Ascending aorta (tissue), 2 donors: ENCODE measurements at places on chromosomes 3 and 15.

DNA sequence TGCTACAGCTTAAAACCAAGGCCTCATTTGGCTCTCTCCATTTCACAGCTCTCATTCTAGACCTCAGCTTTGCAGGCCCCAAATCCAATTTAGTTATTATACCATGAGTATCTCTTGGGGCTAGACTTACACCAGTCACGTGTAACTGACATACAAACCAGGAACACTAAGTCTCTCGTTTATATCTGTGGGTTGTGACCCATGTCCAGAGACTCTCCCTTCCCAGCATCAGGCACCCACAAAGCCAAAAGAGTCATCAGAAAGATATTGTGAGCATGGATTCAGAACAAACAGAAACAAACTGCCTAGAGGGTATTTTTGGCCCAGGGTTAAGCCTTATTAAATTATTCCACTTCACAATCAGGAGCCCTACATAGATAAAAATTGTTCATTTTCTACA lies 5.6 kb upstream of the CCDC13 start:
- H3K27ac ChIP-seq: peak overlapping the region; percentile 64
- no peak for DNase-seq
- peaks cover 3% of the 10 kb centered on the region for H3K4me1 ChIP-seq
- H3K36me3 ChIP-seq: no peaks in the 10 kb centered on the region
- H3K27me3 ChIP-seq: no peaks in the 10 kb centered on the region
- no peak overlapping the region for H3K4me3 ChIP-seq

DNA sequence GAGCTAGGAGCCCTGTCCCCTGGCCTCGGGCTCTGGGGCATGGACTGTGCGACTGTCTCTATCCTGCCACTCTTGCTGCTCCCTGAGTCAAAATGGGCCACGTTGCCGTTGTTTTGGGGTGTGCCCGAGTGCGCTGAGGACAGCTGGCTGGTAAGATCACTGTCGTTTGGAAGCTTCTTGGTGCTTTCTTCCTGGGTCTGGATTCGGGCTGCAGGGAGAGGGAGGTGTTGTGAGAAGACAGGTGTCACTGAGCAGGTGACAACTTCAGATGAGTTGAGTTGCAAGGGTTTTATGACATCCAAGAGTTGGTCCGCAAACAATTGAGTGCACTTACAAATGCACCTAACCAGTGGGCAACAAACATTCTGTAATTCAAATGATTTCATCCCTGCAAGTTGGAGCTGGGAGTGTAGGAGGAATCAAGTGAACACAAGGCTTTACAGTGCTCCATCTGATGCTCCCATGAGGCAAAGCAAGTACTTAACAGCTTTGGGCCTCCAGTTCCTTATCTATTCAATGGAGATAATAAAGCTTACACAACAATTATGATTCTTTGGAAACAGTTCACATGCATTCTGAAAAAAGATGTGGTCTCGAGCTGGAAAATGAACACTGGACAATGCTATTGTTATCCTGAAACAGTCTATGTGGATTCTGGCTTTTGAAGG lies 11.0 kb upstream of the STARD5 start:
- no peaks in the 10 kb centered on the region for H3K27me3 ChIP-seq
- no peak overlapping the region for H3K27ac ChIP-seq
- H3K36me3 ChIP-seq: no peaks in the 10 kb centered on the region

DNA sequence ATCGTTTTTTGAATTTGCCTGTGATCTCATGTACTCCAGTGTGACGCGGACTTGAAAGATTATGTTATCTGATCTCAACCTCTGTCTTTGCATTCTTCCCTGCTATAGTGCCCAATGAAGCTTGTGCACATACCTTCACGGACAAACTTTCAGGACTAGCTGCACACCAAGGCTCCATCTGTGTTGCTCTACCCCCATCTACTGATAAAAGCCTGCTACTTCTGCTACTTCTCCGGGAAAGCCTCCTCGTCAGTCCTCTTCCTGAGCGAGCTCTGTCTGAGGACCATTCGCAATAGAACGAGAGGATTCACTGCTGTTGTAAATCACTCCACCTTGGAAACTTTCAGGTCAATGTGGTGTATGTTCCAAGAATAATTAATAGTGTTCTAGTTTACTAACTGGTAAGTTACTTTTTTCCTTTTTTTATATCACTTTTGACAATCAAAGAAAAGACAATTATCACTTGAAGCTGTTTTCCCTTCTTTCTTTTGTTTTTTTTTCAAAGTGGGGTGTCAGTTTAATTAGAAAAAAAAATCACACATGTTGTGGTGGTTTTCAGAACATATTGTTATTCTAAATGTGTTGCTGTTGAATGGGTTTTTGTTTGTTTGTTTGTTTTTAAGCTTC lies 217.6 kb downstream of the ARRDC4 start:
- no peaks in the 10 kb centered on the region for H3K36me3 ChIP-seq
- no peak overlapping the region for H3K4me3 ChIP-seq
- H3K4me1 ChIP-seq: no peaks in the 10 kb centered on the region
- H3K27ac ChIP-seq: no peak overlapping the region

GRCh38 chr3:175511219-175511785 lies 652.2 kb downstream of the NAALADL2 start:
- no peaks in the 10 kb centered on the region for H3K4me1 ChIP-seq
- H3K36me3 ChIP-seq: no peaks in the 10 kb centered on the region
- H3K27me3 ChIP-seq: no peaks in the 10 kb centered on the region
- no peak overlapping the region for H3K4me3 ChIP-seq
- H3K27ac ChIP-seq: no peak overlapping the region

DNA sequence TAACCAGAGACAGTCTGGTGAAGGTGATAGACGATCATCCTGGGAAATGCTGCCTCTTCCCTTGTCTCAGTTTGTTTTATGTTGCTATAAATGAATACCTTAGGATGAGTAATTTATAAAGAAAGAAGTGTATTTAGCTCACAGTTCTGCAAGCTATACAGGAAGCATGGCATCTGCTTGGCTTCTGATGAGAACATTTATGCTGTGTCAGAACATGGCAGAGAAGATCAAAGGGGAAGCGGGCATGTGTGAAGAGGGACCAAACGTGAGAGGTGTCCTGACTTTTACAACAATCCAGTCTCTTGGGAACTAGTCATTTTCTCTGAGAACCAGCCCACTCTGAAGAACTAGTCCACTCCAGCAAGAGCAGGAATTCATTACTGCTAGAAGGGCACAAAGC lies 9.6 kb downstream of the CMC1 start:
- H3K27me3 ChIP-seq: no peaks in the 10 kb centered on the region
- no peak overlapping the region for H3K4me3 ChIP-seq
- H3K27ac ChIP-seq: no peak overlapping the region
- no peaks in the 10 kb centered on the region for H3K36me3 ChIP-seq

DNA sequence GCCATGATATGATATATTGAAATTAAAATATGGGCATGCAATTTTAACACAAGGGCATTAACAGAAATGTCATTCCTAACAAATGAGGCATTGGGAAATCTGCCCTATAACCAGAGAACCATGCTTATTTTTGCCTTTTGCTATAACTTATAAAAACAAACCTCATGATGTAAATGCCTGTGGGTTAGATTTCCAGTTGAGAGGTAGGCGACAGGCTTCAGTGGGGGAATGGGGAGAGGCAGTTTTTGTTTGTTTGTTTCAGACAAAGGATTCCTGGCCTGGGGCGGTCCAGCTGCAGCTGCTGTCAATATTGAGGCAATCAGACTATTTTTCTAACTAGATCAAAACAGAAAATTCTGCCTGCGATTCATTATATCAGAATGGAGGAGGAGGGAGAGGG lies 490.4 kb upstream of the CFAP20DC start:
- no peaks in the 10 kb centered on the region for H3K36me3 ChIP-seq
- H3K4me1 ChIP-seq: no peaks in the 10 kb centered on the region
- H3K27ac ChIP-seq: no peak overlapping the region

GRCh38 chr3:150079029-150079739 lies 108.5 kb upstream of the PFN2 start:
- no peaks in the 10 kb centered on the region for H3K27me3 ChIP-seq
- H3K4me1 ChIP-seq: peaks cover 5% of the 10 kb centered on the region
- no peak overlapping the region for H3K4me3 ChIP-seq
- H3K36me3 ChIP-seq: no peaks in the 10 kb centered on the region

GRCh38 chr3:72446218-72447058 lies 401.8 kb downstream of the SHQ1 start:
- H3K4me1 ChIP-seq: peaks cover 14% of the 10 kb centered on the region
- H3K36me3 ChIP-seq: no peaks in the 10 kb centered on the region
- H3K27ac ChIP-seq: peak within 1 kb of the TSS; percentile 88
- H3K4me3 ChIP-seq: peak within 1 kb of the TSS; percentile 67
- H3K27me3 ChIP-seq: no peaks in the 10 kb centered on the region
- no peak for DNase-seq

- no peaks in the 10 kb centered on the region for H3K4me1 ChIP-seq
- no peaks in the 10 kb centered on the region for H3K27me3 ChIP-seq
- peak within 1 kb of the TSS; percentile 69 for H3K4me3 ChIP-seq
- H3K27ac ChIP-seq: no peak within 1 kb of the TSS
- no peak for DNase-seq
Observed at GRCh38 chr3:155079746-155080487, at the start of gene MME. TSS of gene MME (plus strand) at chr3:155080319. CDS start at chr3:155084168, 3,849 bp downstream.

DNA sequence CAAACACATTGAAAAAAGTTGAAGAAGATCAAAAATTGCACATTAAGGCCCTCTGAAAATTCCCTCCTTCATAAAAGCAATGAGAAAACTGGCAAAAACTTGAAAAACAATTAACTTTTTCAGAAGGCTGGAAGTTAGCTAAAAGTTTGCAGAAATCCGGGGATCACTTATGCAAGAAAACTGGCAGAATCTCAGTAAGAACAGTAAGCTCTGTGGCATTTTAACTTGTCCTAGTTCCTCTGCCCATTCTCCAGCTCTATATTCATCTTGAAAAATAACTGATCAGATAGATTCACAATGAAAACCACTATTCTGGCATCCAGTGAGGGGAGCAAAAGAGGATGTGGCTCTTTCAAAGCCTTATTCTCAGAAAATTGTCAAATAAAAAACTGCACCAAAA lies 566.8 kb downstream of the NTRK3 start:
- H3K4me1 ChIP-seq: no peaks in the 10 kb centered on the region
- H3K27me3 ChIP-seq: no peaks in the 10 kb centered on the region
- H3K4me3 ChIP-seq: no peak overlapping the region

DNA sequence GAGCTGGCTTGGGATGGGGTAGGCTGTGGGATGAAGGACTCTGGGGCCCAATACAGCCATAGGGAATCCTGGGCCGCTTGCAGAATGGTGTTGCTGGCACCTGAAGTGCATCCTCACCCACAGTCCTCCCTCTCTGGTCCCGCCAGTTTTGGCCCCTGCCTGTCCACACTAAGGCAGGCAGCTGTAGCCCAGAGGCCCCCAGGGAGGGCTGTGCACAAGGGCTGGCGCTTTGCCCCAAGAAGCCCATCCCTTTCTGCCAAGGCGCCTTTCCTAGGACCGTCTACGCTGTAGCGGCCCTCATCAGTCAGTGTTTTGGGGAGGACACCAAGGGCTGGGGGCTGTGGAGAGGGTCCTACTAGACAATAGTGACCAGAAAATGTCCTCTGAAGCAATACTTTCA lies 116.2 kb upstream of the ABHD17C start:
- no peak overlapping the region for H3K4me3 ChIP-seq
- H3K27ac ChIP-seq: no peak overlapping the region
- H3K27me3 ChIP-seq: no peaks in the 10 kb centered on the region
- H3K4me1 ChIP-seq: no peaks in the 10 kb centered on the region

- no peak overlapping the region for H3K27ac ChIP-seq
- H3K27me3 ChIP-seq: no peaks in the 10 kb centered on the region
- no peak overlapping the region for H3K4me3 ChIP-seq
Observed at GRCh38 chr3:120879411-120879810, 28.6 kb upstream of the STXBP5L start.

- no peak for DNase-seq
- no peaks in the 10 kb centered on the region for H3K36me3 ChIP-seq
Observed at GRCh38 chr3:112688085-112688769, 47.3 kb upstream of the CCDC80 start.

DNA sequence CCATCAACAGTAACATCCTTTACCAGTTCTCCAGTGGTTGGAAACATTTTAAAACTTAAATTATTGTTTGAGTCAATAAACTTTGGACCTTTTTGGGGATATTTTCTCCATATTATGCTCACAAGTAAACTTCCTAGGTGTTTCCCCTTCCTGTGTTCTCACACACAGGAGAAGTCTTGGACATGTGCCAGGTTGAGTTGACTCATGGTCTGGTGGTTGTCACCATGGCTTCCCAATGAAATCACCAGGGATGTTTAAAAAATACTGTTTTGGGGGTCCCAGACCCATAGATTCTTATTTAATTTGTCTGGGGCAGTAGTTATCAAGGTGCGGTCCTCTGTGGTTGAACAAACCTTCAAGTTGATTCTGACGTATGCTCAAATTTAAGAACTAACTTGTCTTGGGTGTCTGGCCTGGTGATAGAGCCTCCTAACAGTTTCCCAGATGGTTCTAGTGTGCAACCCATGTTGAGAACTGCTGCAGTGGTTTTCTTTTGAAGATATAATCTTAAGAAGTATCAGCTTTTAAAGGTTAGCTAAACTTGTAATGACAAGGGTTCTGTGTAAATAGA lies 291.8 kb downstream of the EDEM1 start:
- H3K36me3 ChIP-seq: no peaks in the 10 kb centered on the region
- DNase-seq: no peak
- H3K27me3 ChIP-seq: no peaks in the 10 kb centered on the region
- H3K4me1 ChIP-seq: no peaks in the 10 kb centered on the region

GRCh38 chr15:66080717-66081398 lies 172.7 kb downstream of the MEGF11 start:
- H3K27me3 ChIP-seq: no peaks in the 10 kb centered on the region
- DNase-seq: no peak
- H3K36me3 ChIP-seq: no peaks in the 10 kb centered on the region
